Fibroblast of villous mesenchyme (primary cell): ENCODE measurements at places on chromosomes 5 and 9.
A peak's percentile ranks its signal among the peaks of the same experiment; 100 is the strongest.

- DNase-seq = no peak
These were observed 100.3 kb downstream of the NSG2 start for GRCh38 chr5:174145821-174146220.

DNA sequence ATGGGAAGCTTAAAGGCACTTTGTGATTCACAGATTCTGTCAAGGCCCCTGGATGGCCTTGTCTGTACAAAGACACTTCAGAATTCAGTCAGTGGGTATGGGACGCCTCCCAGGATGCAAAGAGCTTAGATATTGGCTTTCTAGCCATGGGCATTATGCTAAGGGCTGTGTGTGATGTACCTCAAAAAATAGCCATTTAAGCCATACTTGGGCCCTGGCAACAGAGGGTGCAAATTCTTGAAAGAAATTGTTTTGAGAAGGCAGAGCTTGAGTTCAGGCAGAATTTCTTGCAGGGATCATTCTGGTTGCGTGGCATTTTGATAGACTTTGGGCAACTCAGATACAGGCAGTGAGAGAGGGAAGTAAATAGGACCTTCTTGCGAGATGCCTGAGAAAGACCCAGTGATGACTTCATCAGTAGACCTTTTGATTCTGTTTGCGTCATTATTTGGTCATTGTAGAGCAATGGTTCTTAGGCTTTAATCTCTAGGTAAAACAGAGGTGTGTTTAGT, 3.9 kb downstream of the CYFIP2 start:
- DNase-seq = no peak

DNA sequence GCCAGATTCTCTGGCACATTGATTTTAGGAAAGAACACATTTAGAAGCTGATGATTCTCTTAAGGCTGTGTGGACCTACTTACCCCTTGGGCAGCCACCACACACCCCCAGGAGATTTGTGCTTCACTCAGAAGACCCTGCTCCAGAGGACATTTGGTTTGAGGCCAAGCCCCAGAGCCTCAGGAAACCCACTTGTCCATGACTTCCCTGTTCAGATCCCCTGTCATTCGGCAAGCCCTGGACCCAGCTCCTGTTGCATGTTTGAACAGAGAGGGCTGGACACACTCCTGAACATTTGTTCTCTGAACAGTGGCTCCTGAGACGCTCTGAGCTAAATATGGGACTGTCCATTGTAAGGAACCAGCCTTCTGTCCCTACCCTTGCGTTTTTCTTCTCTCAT, 82.1 kb downstream of the AMBP start:
- DNase-seq = no peak

GRCh38 chr9:90793729-90794128, 7.9 kb upstream of the SYK start:
- DNase-seq = no peak

GRCh38 chr5:163596608-163597315, 91.3 kb downstream of the MAT2B start:
- peak; percentile 55 for DNase-seq

- peak; percentile 94 for DNase-seq
These were observed at the start of gene PAXX for GRCh38 chr9:136991993-136992818. Gene PAXX, plus strand, starts transcription at chr9:136992422. Its CDS starts 22 bp downstream, at chr9:136992444.

DNA sequence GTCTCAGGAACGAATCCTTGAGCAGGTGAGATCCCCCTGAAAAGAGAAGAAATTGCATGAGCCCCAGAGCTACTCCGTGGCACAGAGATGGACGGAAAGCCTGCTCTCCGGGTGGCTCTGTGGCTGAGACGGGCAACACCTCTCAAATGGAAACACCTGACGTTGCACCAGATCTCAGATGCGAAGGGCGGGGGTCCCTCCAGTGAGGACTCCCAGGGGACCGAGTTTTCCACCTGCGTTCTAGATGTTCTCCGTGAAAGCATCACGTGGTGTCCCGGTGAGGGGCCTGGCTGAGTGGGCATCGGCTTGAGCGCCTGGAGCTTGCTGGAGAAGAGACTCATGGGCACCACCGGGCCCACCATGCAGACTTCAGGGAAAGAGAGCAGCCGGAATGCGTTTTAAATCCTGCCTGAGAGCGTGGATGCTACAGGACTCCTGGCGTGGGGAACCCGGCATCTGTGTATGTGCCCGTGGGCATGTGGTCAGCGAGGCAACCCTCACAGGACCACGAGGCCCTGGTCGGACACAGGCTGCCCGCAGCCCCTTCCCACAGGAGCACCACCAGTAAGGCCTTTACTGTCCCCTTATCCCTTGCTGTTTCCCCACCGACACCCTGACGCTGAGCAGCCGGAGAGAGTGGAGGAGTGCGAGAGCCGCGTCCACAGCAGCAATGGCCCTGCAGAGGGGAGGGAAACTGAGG, 378.4 kb upstream of the IRX4 start:
- no peak for DNase-seq

DNA sequence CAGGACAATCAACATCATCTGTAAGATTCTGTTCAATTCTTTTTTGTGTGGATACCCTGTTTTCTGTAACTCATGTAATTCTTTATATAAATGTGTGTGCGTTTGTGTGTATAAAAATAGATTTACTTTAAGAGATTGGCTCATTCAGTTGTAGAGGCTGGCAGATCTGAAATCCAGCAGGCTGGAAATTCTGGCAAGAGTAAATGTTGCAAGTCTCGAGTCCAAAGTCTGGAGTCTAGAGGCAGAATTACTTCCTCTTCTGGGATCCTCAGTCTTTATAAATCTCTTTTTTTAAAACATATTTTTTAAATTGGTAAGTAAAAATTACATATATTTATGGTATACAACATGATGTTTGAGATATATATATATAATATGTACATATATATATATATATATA, 202.1 kb upstream of the TMEM161B start:
- no peak for DNase-seq

- no peak for DNase-seq
These were observed 35.3 kb upstream of the JMY start for GRCh38 chr5:79200573-79201183.

DNA sequence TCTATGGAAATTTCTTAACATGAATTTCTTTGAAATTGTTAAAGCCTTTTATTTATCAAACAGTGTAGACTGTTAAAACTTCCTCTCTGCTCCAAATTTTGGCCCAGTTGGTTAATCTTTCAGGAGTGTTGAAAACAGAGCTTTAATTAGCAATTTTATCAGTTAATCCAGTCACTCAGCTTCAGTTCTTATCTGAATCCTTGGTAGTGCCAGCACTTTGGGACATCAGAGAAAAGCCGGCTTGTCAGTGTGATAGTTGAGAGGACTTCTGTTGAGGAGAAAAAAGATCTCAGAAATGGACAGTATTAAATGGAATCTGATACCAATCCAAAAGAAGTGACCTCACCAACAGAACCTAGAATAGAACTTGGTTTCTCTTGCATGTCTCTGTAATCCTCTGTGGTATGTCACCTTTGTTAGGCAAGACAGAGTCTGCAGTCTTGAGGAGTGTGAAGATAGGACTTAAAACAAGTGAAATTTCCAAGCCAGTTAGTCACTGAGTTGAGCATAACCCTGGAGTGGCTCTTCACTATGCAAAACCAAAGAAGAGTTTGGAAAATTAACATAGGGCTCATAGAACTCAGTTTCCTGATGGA, 251.8 kb downstream of the NNT start:
- no peak for DNase-seq

DNA sequence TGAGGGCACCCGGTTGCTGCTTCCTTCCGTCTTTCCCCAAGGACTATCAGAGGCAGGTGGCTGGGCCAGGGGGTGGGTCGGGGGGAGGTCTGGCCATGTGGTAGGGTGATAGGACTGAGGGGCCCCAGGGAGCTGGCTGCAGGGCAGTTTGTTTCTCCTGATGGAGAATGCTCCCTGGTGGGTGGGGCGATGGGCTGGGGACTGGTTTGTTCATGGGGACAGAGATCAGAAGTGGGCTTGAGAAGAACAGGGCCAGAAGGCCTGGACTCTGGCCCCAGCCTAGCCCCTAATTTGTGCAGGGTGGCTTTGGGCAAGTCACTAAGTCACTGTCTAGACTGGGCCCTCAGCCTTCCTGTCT, 117.4 kb downstream of the RGS3 start:
- DNase-seq = no peak

DNA sequence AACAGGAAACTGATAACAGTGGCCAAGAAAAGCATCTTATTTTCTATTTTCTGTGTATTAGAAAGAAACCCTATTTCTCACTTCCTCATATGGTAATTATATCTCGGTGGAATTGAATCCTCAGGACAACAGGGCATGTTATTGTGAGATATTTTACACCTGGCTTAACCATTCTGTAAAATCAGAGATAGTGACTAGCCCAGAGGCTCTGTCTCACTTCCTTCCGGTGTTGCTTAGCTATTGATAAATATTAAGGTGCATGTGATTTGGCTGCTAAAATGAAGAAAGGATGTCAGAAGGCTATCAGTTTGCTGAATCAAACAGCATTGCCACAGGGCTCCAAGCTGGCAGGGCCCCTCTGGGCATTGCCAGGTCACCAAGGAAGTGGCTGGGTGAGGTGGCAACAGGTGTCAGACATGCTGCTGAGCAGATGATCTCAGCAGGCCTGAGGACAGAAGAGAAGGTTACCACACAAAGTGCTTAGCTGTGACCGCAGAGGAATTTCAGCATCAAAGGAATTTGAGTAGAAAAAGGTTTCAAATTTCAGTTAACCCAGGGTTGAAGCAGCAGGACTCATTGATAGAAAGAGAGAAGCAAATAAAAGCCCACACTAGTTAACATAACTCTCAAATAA, 330.7 kb downstream of the PDE4D start:
- DNase-seq = peak; percentile 60

DNA sequence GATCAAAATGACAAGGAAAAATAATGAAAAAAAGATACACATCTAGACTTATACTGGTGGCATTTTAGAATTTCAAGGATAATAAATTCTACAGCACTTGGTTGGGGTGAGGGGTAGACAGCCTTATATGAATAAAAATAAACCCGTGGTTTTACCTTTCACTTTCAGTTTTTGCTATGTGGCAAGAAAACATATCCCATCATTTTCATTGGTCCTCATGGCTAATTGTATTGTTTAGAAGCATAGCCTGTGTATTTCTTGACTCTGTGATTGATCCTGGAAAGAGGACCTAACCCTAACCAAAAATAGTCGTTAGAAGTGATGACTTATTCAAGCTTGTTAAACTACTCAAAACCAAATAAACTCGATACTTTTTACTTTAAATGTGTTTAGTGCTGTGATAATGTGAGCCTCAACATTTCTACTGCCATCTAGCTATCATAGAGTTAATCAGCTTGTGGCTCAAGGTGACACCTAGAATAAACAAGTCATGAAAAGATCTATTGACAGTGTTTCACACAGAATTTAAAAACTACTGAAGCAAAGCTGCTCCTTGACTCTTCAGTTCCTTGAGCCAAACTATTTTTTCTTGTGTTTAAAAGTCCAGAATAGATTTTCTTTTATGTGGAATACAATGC, 153.3 kb upstream of the IZUMO3 start:
- no peak for DNase-seq

- DNase-seq = no peak
These were observed 776.6 kb downstream of the CDH12 start for GRCh38 chr5:22076586-22076985.

GRCh38 chr5:53233645-53234405, 124.3 kb upstream of the MOCS2 start:
- no peak for DNase-seq

- DNase-seq = no peak
These were observed 203.4 kb downstream of the EFNA5 start for GRCh38 chr5:107467137-107467932.

GRCh38 chr5:8058616-8059190, 189.8 kb downstream of the MTRR start:
- DNase-seq = no peak

DNA sequence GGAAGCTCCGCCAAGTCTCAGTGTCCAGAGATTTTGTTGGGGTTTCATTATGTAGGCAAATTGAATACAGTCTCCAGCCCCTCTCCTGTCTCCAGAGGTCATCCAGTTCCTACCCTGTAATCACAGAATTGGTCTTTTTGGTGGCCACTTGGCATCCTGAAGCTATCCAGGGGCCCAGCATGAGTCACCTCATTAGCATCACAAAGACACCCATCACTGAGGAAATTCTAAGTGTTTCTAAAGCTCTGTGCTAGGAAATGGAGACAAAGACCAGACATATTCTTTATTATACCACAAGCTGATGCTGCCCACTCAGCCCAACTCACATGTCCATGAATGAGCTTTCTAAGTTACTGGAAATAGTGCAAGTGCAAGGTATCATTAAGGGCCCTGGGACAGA, 229.9 kb downstream of the DOCK8 start:
- DNase-seq = peak; percentile 17

DNA sequence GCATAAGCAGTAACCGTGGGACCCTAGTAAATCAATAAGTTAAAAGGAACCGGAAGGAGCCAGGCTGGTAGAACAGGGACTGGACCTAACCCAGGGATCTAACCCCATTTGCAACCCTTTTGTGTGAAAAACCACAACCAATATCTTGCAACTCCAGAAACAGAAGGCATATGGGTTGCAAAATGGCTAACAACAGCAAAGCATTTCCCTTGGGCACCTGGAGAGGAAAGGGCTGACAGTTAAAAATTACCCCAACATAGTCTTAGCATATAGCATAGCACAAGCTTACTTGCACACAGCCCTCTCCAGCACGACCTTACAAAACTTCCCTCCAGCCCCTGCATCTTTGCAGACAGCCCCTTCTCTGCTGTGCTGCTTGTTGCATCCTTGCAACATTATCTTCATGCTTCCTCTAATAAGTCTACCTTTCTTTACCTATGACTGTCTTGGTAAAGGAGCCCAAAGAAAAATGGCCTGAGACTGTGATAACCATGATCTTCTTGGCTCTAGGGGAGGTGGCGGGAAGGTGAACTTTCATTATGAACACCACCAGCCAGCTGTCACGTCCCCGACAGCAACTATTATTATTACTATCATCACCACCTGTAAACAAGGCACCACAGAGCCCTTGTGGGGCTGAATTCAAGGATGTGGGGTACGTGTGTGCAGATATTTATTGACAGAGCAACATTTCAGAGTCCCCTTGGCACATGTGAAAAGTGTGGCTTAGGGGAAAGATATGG, 49.8 kb downstream of the PRRC1 start:
- no peak for DNase-seq

- no peak for DNase-seq
These were observed 16.9 kb upstream of the NKD2 start for GRCh38 chr5:991472-992267.

GRCh38 chr5:66989781-66990180, 206.8 kb downstream of the CD180 start:
- no peak for DNase-seq

- peak; percentile 82 for DNase-seq
These were observed 23.0 kb downstream of the FBLL1 start for GRCh38 chr5:168552146-168552545.

GRCh38 chr5:143820451-143820850, 8.5 kb downstream of the HMHB1 start:
- DNase-seq = no peak

DNA sequence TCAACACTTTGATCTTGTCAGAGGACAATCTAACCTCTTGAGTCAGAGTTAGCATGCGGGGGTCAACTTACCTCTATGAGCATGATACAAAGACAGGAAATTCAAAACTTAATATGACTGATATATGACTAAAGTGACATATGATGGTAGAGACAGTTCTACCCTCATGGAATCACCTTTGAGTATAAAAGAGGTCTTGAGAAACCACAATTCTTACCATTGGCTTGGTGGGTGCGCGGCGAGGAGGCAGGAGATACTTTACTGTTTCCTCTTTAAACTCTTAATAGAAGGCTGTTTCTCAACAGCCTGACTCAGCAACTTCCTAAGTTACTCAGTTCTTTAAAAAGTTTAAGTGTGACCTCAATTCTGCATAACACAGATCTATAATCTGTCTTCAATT, 372.8 kb downstream of the KIAA0825 start:
- peak; percentile 22 for DNase-seq

GRCh38 chr5:58208674-58209073, 251.2 kb downstream of the PLK2 start:
- DNase-seq = no peak

- peak; percentile 32 for DNase-seq
These were observed 6.1 kb downstream of the SARDH start for GRCh38 chr9:133731876-133732638.
